Islet precursor cell (in vitro differentiated cells): ENCODE measurements at places on chromosomes 1 and 21.

DNA sequence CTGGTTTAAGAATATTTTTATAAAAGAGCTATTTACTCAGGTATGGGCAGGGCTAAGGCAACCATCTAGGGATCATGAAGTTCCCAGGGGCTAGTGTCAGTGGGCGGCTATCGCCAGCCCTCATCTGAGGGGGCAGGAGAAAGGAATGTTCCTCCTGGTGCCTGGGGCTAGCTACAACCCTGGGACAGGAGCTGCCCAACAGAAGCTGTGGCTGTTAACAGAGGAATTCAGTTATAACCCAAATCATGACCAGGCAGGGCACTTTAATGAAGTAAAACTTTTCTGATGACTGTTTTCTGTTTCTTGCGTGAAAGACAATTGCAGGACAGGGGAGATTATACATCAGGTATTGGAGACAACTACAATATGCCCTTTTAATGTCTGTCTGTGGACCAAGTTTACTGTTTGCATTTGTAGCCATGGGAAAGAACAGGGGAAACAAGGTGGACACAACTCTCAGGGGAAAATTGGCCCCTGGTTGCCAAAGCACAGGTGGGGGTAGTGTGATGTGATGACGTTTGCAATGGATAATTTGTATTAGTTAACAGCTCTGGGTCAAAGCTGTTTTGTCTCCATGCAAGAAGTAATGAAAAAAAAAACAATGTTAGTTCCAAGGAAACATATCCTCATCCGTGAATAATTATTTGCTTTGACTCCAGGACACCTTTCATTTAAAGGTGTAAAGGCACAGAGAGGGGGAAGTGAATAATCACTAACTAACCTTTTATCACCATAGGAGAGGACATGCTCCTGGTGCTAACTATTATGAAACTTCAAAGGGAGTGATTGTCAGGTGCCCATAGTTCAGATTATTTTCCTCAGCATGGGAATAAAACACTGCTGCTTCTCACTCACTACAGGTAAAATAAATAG is 105.2 kb downstream of the TSEN15 start:
- peak; percentile 92 for DNase-seq

GRCh38 chr1:46527474-46528296 is 23.8 kb downstream of the KNCN start:
- peak; percentile 86 for DNase-seq

DNA sequence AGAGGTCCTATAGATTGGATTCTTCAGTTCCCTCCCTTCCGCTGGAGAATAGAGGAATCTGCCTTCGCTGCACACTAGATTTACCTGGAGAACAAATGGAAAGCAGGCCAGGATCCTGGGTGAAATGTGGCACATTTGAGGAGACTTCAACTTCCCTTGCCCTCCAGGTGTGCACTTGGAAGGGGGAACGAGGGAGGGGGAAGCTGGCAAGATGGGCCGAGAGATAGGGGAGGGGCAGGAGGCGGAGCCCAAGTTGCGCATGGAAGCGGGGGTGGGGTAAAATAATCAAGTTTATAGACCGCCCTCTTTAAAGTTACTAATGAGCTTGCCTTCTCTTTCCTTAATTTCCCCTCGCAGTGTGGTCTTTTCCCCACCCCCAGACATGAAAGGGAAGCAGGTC is 155.7 kb upstream of the CAMK1G start:
- DNase-seq, result no peak

- no peak for DNase-seq
These were observed 4.2 kb downstream of the RSPO1 start for GRCh38 chr1:37630426-37631028.

DNA sequence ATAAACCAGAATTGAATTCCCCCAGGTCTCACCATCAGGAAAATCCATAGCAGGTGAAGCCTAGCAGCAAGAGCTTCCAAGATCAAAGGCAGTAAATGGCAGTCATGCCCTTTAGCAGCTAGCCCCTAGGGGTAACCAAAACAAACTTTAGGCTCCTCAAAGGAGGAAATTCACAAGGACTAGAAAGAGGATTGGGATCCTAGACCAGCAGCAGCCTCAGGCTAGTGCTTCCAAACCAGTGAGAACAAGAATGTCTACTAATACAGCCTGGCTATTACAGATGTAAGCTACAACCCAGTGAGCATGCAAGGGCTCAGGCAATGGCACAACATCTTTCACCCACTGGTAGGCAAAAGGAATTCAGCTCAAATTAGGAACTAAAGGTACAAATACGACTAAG is 11.1 kb upstream of the RIMKLA start:
- DNase-seq, result peak; percentile 90
